Right lobe of liver (tissue), 6 donors: ENCODE measurements at places on chromosomes 5 and 9.

DNA sequence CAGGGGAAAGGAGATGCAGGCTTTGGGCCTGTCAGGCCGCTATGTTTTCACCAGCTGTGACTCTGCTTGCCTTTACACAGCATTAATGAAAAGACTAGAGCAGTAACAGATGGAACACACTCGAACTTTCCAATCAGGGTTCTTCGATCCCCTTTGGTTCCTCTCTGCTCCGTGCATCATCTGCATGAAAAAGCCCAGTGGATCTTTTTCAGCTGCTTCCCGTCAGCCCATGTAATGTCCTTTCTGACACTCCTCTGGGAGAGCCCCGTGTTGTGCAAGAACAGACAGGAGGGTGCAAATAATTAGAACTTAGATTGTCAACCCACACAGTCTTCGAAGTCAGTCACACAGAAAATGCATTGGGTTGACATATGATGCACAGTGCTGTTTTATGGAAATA is 448.9 kb upstream of the ZNF462 start:
- DNase-seq, result no peak

- DNase-seq, result no peak
These were observed 97.8 kb upstream of the HAND1 start for GRCh38 chr5:154575546-154576428.

- DNase-seq, result no peak
These were observed 34.3 kb downstream of the DBH start for GRCh38 chr9:133670466-133670865.

DNA sequence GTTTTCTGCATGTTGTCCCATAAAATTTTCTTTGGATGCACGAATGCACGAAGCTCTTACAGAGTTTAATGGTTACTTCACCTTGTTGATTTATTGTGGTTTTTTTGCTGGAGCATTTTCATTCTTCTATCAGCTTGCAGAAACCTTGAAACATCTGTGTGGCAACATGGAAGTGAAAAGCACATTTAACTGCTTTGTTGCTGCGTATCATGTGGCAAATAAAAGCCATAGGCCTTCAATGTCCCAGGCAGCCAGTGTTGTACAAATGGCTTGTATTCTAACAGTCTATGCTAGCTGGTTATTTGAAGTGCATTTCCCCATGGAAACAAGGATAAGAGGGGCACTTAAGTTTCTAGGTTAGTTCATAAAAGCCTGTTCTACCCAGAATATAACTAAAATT is 42.5 kb upstream of the RASGRF2 start:
- DNase-seq, result no peak

GRCh38 chr5:76207120-76207519 is 123.9 kb downstream of the SV2C start:
- DNase-seq, result no peak
